Testis (tissue), 5 donors: ENCODE measurements at places on chromosomes 5 and 9. TPM values are rescaled to one million over a fixed set of nuclear protein-coding genes. Genes with fewer than 3 reads are reported as not detected.

The FAM151B gene
- 2.8 TPM for total RNA-seq

The FEM1C gene
- total RNA-seq: 28.7 TPM

The GLDC gene
- total RNA-seq: 12.3 TPM

DNA sequence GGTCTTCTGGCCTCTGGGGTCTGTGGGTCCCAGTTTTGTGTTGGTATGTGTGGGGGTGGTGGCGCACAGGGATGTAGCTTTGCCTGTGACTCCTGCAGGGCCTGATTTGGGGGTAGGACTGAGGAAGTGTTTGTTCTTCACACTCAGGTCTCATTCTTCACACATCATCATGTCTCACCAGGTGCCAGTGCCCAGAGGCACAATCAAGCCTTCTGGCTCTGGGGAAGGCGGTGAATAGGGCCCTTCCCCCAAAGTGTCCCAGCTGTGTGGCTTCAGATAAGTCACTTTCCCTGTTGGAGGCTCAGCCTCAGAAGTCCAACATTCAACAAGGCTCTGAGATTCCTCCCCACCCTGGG is 5.1 kb downstream of the DBN1 start:
- DNase-seq: no peak

GRCh38 chr5:79512471-79513307 is 1.2 kb downstream of the HOMER1 start:
- DNase-seq: no peak

- DNase-seq: no peak
Measured at GRCh38 chr5:148372166-148372725, 11.5 kb upstream of the FBXO38 start.

GRCh38 chr9:79658926-79659325 is 87.2 kb downstream of the TLE4 start:
- no peak for DNase-seq

The TCF7 gene
- total RNA-seq: 16.1 TPM

The PCDHGA2 gene
- 19.4 TPM for total RNA-seq

DNA sequence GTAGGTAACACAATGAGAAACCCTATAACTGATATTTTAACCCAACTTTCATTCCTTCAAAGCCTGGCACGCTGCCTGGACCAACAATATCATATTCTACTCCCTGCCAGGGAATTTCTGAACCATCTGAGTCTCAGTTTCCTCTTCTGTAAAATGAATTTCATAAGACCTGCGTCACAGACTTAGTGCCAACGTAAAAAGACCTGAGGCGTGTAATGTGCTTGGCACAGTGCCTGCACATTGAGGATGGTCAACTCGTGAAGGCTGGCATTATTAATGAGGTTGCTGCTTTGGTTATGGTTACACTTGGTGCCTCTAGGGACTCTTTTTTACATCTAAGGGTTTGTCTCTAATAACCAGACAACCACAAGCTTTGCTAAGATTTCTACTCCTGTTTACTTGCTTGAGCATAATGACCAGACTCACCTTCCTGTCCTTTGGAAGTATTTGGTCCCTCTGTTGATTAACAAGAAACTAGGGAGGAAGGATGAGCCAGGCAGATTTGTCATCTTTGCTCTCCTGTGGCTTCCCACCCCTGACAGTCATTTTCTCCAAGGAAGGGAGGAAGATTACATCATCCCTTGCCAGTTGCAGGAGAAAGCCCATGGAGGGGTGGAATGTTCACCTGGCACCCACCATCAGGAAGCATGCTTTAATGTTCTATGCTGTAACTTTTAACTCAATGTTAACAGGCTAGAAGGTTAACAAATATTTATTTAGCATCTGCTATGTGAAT is 79.0 kb downstream of the PAPPA start:
- DNase-seq: no peak

- DNase-seq: no peak
Measured at GRCh38 chr9:136624184-136624951, 38.3 kb upstream of the EGFL7 start.

The ANKRD34B gene
- 0.16 TPM for total RNA-seq

The ABO gene
- total RNA-seq: 31.1 TPM

DNA sequence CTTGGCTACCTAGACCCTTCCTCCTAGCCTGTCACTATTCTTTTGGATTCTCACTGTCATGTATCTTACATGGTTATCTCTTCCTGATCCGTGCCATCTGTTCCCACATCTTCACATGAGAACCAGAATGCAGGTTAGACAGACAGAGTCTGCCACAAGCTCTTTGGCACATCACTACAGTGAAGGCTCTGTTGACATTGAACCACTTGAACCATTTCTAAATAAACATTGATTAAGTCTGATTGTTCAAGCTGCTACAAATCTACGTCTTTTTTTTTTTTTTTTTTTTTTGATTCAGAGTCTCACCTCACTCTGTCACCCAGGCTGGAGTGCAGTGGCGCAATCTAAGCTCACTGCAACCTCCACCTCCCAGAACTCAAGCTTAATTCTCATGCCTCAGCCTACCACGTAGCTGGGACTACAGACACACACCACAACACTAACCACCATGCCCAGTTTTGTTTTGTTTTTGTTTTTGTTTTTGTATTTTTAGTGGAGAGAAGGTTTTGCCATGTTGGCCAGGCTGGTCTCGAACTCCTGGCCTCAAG is 85.1 kb upstream of the LRRTM2 start:
- DNase-seq: no peak

DNA sequence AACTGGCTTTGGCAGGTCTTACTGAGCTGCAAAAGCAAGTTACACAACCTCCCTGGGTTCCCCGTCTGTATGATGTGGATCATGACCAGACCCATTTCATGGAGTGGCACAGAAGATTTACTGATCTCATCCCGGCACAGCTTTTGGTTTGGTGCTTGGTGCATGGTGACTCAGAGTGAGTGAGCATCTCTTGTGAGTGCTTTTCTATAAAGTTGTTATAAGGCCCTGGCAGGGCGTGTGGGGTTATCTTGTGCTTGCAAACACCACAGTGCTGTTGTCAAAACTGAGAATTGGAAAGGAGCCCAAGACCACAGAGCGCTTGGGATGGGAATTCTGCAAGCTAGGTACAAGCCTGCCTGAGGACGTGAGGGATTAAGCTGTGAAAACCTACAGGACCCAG is 425.2 kb downstream of the GADD45G start:
- no peak for DNase-seq

- DNase-seq: no peak
Measured at GRCh38 chr9:17528859-17529258, 50.0 kb upstream of the SH3GL2 start.

DNA sequence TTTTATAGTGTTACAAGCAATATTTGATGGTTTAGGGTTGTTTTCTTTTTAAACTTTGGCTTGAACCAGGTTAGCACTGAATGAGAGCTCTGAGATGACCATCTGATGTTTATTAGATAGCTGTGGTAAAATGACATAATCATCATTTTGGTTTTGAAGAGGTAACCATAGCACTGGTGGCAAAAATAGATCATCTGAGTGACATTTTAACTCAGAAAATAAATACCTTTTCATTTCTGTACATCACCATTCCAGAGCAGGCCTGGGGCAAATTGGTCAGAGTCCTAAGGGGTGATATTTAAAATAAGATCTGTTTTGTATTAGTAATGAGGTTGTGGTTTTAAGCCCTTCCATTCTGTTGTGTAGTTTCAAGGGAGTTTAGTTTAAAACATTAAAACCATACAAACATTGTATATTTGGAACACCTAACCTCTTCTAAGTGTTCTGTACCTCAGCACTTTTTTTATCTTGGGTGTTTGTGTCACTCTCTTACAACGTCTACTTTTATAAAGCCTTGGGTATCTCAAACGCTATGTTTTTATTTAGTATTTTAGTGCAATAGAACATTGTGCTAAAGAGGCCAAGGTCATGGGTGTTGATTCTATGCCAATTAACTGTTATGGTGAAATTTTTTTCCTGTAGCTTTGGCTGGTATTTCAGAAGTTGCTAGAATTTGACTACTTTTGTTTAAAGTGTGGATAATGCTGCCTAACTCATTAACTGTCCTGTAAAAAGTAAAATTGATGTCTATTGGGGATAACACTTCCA is 166.1 kb downstream of the CD180 start:
- DNase-seq: no peak

- DNase-seq: no peak
Measured at GRCh38 chr9:90070056-90070455, 465.2 kb downstream of the GADD45G start.

- DNase-seq: no peak
Measured at GRCh38 chr5:119275146-119275545, 80.7 kb upstream of the TNFAIP8 start.

DNA sequence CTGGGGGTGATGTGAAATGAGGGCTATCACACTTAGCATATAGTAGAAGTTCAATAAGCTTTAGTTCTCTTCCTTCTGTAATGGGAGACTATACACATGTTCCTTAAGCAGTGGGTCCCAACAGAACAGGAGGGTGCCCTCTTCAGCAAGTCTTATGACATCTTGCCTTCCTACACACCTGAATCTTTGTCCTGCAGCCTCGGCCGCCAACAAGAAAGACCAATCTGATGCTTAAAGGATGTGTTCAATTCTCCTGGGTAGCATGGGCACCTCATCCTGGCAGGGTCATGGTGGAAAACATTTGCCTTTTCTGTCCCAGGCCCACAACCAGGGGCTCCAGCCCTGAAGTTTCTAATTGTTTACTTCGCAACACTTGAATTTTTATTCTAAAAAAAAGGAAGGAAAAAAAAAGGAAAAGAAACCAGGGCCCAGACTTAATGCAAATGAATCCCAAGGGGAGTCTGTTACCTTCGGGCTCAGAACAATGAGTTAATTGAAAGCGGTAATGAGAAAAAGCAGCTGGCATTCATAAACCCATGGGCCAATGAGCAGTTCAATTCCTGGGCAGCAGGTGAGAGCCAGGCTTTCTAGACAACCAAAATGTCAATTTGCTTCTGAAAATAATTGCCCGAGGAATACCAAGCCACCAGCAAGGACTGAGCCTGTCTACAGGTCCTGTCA is 26.2 kb upstream of the SMAD5 start:
- no peak for DNase-seq

The ADAMTS19 gene
- total RNA-seq: 4.6 TPM

The BAAT gene
- not detected for total RNA-seq

DNA sequence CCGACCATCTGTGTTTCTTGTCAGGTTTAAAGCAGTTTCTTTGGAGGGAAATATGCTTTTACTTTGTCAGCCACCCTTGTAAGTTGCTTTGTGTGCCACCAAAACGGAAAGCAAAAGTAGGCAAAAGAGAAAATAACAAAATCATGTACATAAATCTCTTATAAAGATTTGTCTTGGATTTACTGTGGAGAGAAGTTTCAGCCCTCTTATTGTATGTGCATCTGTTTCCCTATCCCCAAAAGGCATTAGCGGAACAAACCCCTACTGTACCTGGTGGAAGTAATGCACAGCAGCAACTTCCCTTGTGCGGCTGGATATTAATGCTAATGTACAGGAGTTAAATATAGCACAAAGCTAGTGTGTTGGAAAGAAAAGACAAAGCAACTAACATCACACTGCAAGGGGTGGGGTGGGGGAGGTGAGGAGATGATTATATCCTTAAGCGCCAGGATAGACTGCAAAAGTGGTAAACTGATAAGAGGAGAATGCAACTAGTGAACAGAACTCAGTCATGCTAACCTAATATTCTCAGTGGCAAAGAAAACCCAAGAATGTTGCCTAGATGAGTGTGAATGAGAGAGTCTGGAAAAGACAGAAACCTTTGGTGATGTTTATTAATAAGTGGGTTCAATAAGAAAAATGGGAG is 396.5 kb upstream of the MEF2C start:
- no peak for DNase-seq

The HTR4 gene
- 0.56 TPM for total RNA-seq

The EQTN gene
- 33.0 TPM for total RNA-seq

GRCh38 chr9:129836311-129837007 is 1.2 kb downstream of the USP20 start:
- DNase-seq: no peak

GRCh38 chr5:127650022-127650421 is 1.1 kb downstream of the CTXN3 start:
- peak; percentile 49 for DNase-seq

DNA sequence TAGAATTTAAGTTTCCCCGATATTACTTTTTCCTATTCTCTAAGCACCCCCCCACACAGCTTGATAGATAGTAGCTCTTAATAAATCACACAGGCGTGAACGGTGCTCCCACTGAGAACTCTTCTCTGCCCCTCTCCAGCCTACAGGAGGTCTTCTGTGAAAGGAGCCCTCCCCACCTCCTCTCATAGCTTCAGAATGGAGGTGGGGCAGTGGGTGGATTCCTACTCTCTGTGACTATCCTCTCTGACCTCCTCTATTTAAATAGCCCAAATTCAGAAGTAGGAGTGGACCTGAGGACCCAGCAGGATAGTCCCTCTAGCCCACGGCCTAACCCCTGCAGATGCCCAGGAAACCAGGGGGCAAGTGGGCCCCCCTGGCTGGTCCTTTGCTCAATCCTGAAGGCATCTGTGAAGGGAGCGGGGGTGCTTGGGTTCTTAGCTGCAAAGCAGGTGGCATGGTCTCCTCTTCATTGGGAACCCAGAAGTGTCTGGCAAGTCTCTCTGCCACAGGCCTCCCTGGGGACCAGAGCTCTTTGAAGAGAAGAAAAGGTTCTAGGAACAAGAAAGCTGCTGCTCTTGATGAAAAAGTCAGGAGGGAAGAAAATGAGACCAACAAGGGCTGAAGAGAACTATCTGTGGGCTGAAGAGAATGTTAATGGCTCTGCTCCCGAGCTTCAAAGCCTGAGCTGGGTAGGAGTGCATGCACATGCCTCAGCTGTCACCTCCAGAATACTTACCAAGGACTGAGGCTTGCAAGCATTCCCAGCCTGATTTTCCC is 21.1 kb upstream of the HSPA9 start:
- DNase-seq: no peak

DNA sequence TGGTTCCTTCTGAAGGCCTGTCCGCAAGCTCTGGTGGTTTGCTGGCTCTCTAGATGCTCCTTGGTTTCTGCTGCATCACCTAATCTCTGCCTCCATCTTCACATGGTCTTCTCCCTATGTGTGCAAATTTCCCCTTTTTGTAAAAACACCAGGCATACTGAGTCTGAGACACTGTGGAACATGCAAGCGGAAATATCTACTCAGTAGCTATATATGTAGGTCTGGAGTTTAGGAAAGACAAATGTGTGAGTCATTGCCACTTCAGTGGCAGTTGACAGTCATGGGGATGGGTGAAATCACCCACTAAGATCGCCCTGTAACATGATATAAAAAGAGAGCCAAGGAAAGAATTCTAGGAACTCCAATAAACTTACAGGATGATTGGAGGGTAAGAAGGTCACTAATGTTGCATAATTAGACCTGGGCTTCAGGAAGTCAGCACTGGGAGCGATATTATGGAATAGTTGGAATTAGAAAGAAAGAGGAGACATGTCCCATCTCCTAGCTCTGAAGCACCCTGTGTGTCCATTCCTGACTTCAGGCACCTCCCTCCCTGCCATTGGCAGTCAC is 22.7 kb upstream of the UBLCP1 start:
- no peak for DNase-seq
